ENCODE measurements at places on chromosomes 3 and 15. TPM values are rescaled to one million over a fixed set of nuclear protein-coding genes. Genes with fewer than 3 reads are reported as not detected.

- DNase-seq: no peak
Measured at GRCh38 chr15:58302832-58303231, 129.0 kb upstream of the LIPC start.

DNA sequence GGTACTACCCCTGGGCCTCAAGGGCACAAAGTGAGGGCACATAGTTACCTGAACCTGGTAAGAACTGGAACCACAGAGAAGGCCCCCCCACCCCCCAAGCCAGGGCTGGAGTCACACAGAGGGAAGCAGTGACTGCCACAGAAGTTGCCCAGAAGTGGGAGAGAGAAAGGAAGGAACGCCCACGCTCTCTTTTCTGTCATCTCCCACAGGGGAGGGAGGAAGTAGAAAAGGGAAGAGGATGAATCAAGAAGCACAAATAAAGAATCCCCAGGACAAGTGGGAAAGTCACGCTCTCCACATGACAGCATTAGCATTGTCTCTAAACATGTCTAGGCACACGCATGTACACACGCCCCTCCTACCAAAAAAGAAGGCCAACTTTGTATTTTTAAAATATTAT, 114.7 kb upstream of the FRMD4B start:
- DNase-seq: no peak

DNA sequence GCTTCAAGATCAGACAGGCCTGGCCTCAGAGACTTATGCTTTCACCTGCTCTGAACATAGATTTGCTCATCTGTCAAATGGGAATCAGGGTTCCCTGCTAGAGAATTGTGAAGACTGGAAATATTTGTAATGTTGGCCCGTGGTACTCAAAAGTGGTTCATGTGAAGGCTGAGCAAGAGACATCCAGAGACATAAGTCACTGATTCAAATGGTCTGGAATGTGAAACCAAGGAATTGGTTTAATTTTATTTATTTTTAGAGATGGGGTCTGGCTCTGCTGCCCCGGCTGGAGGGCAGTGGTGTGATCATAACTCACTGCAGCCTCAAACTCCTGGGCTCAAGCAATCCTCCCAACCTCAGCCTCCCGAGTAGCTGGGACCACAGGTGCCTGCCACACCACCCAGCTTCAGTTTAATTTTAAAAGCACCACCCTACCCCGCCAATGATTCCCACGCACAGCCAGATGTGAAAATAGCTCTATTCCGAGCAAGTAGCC, 60.1 kb downstream of the DAPK2 start:
- DNase-seq: no peak

DNA sequence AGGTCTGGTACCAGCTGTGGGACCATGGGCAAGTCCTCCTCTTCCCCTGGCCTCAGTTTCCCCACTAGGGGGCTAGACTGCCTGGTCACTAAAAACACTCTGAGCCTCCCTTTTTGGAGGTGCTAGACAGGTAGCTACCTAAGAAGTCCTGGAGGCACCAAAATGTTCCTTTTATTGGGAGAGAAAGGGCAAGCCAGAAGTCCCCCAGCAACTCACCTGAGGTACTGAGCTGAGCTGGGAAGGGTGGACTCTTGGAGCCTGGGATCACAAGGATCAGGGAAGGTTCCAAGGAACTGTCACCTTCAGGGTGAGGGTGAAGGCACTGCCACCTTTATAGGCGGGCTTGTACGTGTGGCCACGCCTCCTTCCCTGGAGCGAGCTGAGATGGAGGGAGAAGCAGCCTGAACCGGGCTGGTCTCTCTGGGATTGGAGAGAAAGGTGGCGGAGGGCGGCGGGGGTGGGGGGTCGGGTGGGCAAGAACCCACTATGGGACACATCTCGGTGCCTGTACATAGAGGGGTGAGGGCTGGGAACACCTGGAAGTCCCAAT, at the start of gene CYP1A1:
Gene CYP1A1, minus strand, starts transcription at position 304 of the 550 bp plus-strand sequence. CDS start 2,431 bp downstream, outside the sequence.
- peak; percentile 27 for DNase-seq

DNA sequence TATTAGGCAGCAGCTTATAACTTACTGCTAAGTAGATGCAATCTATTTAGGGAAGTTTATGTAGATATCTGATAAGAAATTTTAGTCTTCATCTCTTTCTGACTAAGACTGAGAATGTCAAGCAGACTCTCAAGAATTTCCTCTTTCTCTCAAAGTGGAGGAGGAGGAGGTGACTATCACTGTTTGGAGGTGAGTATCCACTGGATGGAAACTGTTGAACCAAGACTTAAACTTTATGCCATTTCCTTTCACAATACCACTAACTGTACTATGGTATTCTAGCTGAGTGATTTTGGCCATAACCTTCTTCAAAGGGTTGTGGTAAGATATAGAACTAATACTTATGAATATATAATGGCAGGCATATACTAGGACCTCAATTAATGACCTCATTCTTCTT, 64.6 kb downstream of the TPRG1 start:
- DNase-seq: no peak

GRCh38 chr3:120764206-120764605, 21.7 kb downstream of the GTF2E1 start:
- peak; percentile 12 for DNase-seq

GRCh38 chr3:158808697-158809096, 6.8 kb downstream of the MFSD1 start:
- DNase-seq: peak; percentile 99

GRCh38 chr3:16332904-16333426, 68.0 kb downstream of the OXNAD1 start:
- peak; percentile 19 for DNase-seq

- no peak for DNase-seq
Measured at GRCh38 chr15:53982071-53982680, 3.9 kb downstream of the UNC13C start.

Gene C2CD4A
- total RNA-seq: 0.05 TPM

Gene NR1I2
- total RNA-seq: not detected

Gene UBE2E2
- total RNA-seq: 12.0 TPM

Gene LARP6
- 28.2 TPM for total RNA-seq

Gene FRMD4B
- total RNA-seq: 0.25 TPM

All from M059J (cell line).